ENCODE measurements at places on chromosomes 4 and X. TPM values are rescaled to one million over a fixed set of nuclear protein-coding genes. Genes with fewer than 3 reads are reported as not detected.

DNA sequence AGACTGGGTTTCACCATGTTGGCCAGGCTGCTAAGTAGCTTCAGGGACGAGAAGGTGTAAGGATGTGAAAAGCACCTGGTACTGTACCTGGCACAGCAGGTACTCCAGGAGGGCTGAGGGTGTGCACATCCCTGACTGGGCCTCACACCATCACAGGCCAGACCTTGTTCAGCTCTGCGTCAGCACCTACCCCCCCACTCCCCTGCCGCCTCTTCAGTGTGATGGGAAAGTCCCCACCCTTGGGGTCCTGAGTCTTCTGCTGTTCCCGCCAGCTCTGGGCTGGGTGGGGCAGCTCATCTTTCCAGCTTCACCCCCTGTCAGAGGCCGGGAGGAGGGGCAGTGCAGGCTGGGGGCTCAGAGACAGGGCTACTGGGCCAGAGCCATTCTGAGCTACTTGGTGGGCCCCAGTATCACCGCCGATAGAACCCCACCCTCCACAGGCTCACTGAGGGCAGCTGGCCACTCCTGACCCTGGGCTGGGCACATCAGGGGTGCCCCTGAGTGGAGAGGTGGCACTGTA lies 6.7 kb upstream of the SH3BP2 start:
- no peak for DNase-seq
- no peaks in the 10 kb centered on the region for H3K36me3 ChIP-seq
- H3K27ac ChIP-seq: peak overlapping the region; percentile 63
- peaks cover 2% of the 10 kb centered on the region for H3K27me3 ChIP-seq

Gene GABRE
- not detected for total RNA-seq

GRCh38 chr4:100517864-100518341 lies at the start of gene EMCN:
TSS of gene EMCN (minus strand) at chr4:100518022. CDS start at chr4:100517914, 108 bp downstream.
- no peaks in the 10 kb centered on the region for H3K4me1 ChIP-seq
- no peak for DNase-seq
- H3K4me3 ChIP-seq: no peak within 1 kb of the TSS
- no peaks in the 10 kb centered on the region for H3K36me3 ChIP-seq
- peaks cover 30% of the 10 kb centered on the region for H3K27me3 ChIP-seq

DNA sequence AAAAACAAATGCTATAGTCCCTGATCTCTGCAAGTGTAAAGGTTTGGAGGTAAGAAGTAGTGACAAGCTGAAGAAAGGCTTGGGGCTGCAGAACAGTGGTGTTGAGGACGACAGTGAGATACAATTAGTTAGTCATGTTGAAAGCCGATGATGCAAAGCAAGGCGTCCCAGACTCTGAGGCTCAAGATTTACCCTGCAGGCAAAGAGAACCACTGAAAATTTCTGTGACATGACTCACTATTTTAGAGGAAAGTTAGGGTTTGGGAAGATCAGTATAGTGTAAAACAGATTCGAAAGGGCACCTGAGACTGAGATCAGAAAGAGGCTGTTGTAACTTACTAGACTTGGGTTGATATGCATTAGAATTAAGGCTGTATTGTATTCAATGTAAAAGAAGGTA lies 281.3 kb upstream of the FTHL17 start:
- H3K36me3 ChIP-seq: no peaks in the 10 kb centered on the region
- H3K4me3 ChIP-seq: no peak overlapping the region
- H3K27me3 ChIP-seq: no peaks in the 10 kb centered on the region
- H3K27ac ChIP-seq: no peak overlapping the region

Gene WDR17
- total RNA-seq: 1.4 TPM

Measured in activated T-helper 2 cell treated with anti-CD3 and anti-CD28 coated beads, Interferon-gamma antibody, Interleukin-2, Interleukin-4, amounts not matched to agents 10 μg/mL and 5 μg/mL and 100 μg/mL, durations not matched to agents 14 hours and 24 hours and 36 hours (primary cell).